ENCODE measurements at places on chromosomes 12 and 14.

GRCh38 chr12:94872971-94873733 lies 130.3 kb downstream of the NDUFA12 start:
- peak; percentile 74 for DNase-seq

DNA sequence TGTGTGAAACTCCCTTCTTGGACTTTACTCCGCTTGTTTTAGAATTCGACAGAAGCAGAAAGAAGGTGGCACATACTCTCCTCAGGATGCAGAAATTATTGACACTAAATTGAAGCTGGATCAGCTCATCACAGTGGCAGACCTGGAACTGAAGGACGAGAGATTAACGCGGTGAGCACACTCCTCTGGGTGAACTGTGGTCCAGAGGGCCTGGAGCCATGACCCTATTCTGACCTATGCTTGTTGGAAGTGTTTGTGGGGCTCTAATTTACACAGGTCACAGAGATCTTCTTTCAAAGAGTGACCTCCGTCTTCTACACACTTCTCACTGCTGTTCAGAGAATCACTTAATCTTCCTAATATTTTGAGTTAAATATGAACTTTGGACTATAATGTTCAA lies 72.5 kb upstream of the MYF6 start:
- no peak for DNase-seq

DNA sequence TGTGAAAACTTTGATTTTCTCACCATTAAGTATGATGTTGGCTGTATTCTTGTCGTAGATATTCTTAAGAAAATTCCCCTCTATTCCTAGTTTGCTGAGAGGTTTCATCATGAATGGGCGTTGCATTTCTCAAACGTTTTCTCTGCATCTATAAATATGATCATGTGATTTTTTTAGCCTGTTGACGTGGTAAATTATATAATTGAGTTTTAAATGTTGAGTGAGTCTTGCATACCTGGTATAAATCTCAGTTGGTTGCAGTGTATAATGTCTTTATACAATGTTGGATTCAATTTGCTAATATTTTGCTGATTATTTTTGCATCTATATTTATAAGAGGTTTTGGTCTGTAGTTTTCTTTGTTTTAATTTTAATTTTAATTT lies 405.9 kb upstream of the MIS18BP1 start:
- no peak for DNase-seq

DNA sequence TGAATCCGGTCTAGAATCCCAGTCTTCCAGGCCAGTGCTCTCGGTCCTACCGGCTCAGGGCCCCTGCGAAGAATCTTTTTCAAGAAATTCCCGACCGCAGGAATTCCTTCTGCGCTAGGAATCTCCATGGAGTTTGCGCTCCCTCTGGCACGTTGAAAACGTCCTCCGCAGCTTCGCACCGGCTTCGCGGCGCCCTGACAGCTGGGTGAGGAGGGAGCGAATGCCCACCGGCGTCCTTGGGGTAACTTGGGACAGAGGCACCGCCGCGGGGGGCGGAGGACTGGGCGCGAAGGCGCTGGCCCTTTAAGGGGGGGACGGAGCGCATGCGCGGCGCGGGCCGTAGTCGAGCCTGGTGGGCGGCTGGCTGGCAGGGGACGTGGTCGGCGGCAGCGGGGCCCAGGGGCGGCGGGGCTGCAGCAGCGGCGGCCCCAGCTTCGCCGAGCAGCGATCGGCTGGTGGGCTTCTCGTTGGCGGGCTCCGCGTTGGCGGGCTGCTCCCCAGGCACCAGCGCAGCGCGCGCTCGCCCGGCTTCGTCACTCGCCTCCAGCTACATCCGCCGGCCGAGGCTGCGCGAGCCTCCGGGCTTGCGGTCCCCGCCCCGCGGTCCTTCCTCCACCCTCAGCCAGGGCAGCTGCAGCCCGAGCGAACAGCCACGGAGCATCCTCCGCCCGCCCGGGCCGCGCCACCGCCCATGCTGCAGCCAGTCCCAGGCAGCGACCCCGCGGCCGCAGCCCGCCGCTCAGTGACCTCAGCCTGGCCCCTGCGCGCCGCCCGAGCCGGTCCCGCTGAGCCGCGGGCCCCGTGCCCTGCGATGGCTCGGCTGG lies at the start of gene VASH1:
TSS of gene VASH1 (plus strand) at position 333 of the 824 bp plus-strand sequence. CDS start 1,354 bp downstream, outside the sequence.
- DNase-seq, result peak; percentile 93

GRCh38 chr12:94704452-94705306 lies 54.3 kb upstream of the TMCC3 start:
- no peak for DNase-seq

DNA sequence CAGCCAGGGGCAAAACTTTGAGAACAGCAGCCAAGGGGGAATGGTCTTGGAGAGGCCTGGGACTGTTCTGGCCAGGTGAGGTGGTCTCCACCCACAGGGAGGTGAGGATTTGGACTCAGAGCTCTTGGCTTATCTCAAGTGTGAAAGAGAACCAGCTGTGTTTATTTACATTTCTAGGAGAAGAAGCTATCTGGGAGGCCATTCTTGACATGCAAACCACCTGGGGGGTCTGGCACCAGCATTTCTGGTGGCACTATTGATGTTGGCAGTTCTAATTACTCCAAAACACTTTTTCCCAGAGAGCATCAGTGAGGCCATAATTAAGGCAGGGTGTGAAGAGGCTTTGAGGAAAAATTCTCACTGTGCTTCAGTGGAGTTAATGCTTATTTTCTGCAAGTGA lies 95.1 kb downstream of the CAND1 start:
- no peak for DNase-seq

GRCh38 chr12:7078163-7078562 lies 14.1 kb downstream of the C1R start:
- no peak for DNase-seq

GRCh38 chr12:53659011-53659551 lies 16.8 kb downstream of the ATP5MC2 start:
- DNase-seq, result no peak

DNA sequence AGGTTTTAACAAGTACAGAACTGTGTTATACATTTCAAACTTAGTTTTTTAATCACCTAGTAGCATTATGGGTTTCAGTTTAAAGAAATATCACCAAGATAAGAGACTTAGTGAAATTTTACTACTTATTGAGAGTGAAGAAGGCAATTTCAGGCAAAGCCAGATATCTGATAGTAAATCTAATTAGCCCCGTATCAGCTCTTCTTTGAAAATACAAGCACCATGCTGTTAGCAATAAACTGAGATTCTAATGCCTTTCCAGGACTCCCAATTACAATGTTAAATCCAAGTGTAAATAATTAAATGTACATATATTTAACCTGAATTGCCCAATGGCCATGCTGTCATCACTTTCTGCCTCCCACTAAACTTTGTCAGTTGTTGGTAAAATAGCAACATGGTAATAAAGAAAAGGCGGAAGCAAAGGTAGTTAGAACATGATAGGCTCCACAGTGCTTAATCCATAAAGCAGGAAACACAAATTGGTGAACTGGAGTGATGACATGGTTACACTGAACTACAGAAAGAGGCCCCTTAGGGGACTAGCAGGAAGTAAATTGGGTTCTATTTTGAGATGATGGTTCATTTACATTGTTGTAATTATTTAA lies 646.1 kb downstream of the C12orf50 start:
- DNase-seq, result no peak

DNA sequence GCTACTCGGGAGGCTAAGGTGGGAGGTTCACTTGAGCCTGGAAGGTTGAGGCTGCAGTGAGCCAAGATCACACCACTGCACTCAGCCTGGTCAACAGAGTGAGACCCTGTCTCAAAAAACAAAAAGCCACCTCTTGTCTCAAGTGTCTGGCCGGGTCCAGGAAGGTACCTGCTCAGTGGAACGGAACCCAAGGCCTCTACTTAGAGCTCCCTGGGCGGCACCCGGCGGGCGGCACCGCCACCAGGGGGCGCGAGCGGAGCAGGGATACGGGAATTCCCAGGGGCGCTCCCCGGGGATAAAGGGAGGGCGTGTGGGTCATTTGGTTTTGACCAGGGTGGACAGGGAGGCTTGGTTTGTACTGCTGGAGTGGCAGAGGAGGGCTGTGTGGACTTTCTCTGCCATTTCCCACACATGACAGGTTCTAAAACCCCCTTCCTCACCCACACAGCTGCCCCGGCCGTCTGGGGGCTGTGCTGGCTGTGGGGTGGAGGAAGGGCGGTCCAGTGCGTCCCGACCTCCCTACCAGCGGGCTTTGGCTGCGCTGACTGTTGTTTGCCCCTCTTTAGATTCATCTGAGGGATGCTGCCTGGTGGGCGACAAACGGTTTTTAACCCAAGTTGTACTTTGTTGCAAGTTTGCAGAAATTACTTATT lies 91.4 kb downstream of the SETD3 start:
- no peak for DNase-seq

GRCh38 chr12:48034835-48035805 lies 30.8 kb upstream of the COL2A1 start:
- DNase-seq, result no peak

DNA sequence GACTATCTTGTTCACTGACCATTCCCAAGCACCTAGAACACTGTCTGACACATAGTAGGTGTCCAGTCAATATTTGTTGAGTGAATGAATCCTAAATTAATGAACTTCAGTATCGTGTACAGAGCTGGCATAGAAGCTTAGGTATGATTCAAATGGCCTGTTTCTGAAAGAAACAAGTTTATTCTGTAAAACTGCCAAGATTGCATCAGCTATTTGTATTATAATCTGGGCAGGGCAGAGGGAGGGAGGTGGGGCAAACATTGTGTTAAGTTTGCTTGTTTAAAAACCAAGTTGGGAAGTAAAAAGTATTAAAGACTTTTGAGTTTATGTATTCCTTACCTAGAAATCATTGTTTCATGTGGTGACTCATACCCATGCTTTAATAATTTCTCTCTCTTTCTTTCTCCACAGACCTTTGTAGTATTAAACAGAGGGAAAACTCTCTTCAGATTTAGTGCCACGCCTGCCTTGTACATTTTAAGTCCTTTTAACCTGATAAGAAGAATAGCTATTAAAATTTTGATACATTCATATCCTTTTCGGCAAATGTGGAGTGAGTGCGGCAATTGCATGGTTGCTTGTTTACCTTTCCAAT lies 92.8 kb downstream of the SCN8A start:
- DNase-seq, result no peak

DNA sequence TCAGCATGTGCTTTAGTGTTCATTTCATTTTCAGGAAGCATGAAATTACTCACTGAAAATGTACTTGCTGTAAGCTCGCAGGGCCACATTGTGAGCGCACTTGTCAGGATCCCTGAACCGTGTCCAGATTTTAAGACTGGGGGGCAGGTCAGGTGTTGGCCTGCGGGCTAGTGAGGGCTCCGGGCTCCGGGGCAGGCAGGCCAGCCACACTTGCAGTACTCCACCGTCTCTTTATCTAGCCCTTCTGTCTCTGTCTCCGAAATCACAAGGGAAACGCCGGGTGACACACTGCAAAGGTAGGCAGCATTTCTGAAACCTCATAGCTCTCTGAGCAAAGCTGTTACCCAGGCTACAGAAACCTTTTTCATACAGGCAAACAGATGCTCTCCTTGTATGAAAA lies 98.7 kb downstream of the EML1 start:
- no peak for DNase-seq

DNA sequence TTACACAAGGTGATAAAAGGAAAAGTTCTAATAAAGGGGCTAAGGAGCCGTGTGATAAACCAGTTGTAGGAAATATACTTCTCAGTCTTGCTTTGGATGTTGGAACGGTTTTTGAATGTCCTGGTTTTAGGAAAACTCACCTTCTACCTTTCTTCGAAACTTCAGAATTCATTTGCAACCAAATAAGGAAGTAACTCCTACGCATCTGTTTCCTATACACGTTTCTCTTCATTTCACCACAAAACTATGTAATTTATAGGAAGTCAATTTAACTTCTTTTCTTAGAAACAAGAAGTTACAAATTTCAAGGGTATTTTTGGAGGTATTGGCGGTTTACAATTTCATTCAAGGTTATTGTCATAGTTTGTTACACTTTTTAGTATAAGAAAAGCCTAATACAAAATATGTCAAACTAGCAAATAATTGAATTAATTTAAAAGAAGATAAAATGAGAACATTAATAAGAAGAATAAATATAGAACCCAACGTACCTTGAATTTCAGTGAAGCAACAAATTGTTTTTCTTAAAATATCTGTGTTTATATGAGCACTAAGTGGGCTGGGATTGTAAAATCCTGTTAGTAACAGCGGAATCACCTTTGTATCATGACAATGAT lies 33.2 kb upstream of the CD69 start:
- no peak for DNase-seq

DNA sequence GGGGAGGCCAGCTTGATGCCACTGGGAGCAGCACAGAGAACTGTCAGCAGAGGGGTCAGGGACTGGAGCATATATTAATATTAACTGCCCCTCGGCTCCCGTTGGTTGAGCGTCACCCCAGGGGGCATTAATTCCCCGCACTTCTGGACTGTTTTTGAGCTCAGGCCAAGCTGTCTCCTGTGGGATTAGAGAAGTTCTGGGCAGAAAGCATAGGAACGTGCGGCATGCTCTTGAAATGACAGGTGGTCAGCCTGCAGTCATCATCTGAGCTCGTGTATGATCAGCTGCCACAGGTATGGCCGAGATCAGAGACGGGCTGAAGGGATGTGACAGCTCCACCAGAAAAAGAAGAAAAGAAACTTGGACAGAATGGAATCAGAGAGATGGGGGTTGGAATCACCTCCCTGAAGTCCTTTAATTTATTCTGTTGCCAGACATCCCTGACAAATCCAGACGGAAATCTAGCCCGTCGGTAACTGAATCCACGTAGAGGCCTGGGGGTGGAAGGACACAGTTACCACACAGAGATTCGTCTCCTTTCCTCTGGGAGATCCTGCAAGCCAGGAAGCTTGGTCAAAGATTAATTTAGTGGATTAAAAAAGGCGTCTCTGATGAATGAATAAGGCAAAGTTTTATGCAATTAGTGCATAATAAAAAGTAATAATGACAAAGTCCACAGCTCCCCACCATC lies 23.6 kb downstream of the NR1H4 start:
- no peak for DNase-seq

DNA sequence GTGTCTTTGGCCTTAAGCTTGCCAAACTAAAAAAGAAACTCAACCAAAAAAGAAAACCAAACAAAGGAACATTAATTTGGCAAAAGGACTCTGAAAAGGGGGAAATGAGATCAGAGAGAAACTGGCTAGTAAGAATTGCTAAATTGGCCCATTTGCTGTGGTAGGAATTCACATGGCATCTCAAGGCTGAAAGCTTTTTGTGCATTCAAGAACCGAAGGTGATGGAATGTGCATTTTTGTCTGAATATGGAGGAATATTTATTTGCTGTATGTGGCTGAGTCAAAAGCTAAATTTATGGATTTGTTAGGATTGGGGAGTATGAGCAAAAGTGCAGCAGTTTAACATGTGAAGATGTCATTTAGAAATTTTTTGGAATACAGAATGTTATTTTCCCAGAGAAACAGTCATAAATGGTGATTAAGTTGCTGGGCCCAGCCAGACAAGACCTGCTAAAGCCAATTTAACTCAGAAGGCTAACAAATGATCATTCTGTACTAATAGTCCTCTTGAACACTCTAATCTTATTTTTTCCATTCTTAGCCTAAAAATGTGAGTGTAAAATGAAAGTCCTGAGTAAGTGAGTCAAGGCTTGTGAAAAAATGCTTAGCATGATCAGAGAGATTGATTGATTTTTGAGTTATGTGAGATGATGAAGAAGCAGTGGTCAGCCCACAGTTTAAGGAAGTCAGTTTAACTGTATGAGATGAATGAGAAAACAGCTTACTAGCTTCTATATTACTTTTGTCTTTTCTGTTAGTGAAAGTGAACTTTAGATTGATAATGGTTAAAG lies 94.1 kb downstream of the ANO6 start:
- DNase-seq, result no peak

All from esophagus muscularis mucosa (tissue), 4 donors.